Caco-2 (cell line): ENCODE measurements at places on chromosomes 5 and 9.

GRCh38 chr5:75239681-75240080, 3.0 kb upstream of the ANKRD31 start:
- DNase-seq: no peak

DNA sequence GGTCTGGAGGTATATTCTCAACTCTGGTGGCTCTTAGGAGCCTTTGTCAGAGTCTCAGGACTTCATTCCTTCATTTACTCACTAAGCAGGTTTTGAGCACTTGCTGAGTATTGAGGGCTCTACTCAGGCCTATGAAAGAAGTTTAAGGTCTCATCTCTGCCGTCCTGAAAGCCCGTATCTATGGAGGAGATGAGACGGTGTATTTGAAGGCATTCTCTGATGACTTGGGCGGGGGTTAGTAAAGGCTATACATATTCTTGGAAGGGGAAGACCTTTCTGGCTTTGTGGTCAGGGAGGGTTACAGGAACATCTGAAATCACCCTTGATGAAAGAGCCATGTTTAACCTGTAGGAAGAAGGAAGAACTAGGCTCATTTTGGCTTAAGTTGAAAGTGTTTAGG, 21.9 kb downstream of the RASGRF2 start:
- no peak for DNase-seq

DNA sequence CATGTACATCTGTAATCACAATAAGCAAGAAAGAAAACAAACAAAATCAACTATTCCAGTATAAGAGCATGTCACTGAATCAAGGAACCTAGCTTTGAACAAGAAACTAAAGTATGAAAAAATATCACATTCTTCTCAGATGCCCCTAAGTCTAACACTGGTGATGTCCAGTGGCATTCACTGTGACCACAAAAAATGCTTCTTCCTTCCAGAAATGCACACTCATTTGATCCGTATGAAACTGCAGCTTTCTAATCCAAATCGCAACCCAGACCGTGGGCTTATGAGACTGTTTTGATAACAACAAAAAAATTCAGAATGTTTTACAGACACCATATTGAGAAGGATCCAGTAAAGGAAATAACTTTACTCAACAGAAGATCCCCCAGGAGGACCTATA, 320.1 kb upstream of the TARS1 start:
- DNase-seq: no peak

- DNase-seq: no peak
Measured at GRCh38 chr5:5381310-5381913, 41.1 kb upstream of the ICE1 start.

DNA sequence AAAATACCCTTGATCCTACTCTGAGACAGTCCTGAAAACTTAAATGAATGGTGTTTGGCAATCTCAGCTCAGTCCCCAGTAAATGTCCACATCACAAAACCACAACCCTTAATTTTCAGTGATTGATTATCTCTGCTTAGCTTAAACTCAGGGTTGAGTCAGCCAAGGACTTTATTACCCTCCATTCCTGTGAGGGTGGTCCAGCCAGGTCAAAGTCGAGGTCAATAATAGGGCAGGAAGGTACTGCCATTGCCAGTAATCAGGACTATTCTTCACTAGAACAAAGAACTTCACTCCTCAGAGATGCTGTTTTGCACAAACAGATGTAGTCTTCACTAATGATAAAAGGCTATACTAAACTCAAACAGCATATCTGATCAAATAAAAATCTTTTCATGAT, 499.4 kb downstream of the ISL1 start:
- no peak for DNase-seq

DNA sequence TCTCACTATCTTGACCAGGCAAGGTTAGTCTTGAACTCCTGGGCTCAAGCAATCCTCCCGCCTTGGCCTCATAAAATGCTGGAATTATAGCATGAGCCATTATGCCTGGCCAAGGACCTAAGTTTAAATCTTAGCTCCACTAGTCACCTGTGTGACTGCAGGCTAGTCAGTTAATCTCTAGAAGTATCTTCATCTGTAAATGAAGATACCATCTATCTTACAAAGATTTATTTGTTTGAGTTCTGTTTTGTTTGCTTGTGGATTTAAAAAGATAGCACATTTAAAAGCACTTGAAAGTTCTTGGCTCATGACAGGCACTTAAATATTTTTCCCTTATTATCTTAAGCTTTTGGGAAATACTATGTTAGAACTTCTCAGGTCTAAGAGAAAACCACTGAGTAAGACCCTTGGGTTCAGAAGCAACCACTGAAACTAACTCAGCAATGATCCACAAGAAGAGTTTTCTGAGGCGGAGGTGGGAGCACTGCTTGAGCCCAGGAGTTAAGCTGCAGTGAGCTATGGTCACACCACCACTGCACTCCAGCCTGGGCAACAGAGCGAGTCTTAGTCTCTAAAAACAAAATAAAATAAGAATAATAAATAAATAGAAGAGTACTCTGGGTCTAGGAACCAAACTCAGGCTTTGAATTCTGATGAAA, 19.1 kb downstream of the TMEM245 start:
- DNase-seq: no peak

DNA sequence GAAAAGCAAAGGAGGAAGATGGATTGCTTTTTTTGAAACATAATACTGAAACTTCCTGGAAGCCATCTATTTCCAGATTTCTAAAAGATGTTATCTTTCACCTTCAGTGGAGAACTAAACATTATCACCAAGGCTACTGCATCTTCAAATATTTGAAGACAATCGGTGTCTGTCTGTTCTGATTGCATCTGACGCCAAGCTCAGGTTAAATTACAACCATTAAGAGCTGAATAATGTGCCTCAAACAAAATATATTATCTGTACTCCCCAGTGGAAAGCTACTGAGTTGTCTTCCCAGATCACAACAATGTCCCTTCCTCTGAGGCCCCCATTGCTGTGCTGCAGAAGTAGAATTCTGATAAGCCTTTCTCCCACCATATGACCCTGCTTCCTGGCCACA, 342.3 kb downstream of the PLK2 start:
- no peak for DNase-seq

GRCh38 chr9:8486095-8486494, 686.5 kb upstream of the DMAC1 start:
- peak; percentile 33 for DNase-seq

- DNase-seq: peak; percentile 1
Measured at GRCh38 chr9:21854119-21854518, 51.7 kb downstream of the MTAP start.
